Body of pancreas (tissue), 4 donors: ENCODE measurements at places on chromosomes 2 and 18.

- DNase-seq, result no peak
- H3K4me1 ChIP-seq, result peaks cover 14% of the 10 kb centered on the region
- H3K27ac ChIP-seq, result no peak overlapping the region
- H3K4me3 ChIP-seq, result no peak overlapping the region
- H3K36me3 ChIP-seq, result no peaks in the 10 kb centered on the region
Observed at GRCh38 chr18:52310651-52311050, 29.3 kb upstream of the DCC start.

- no peak for DNase-seq
- no peak overlapping the region for H3K27ac ChIP-seq
- no peaks in the 10 kb centered on the region for H3K4me1 ChIP-seq
- H3K36me3 ChIP-seq, result no peaks in the 10 kb centered on the region
- H3K27me3 ChIP-seq, result no peaks in the 10 kb centered on the region
Observed at GRCh38 chr2:74952575-74952974, 5.9 kb upstream of the POLE4 start.

- H3K27ac ChIP-seq, result no peak overlapping the region
- H3K27me3 ChIP-seq, result no peaks in the 10 kb centered on the region
- no peaks in the 10 kb centered on the region for H3K36me3 ChIP-seq
Observed at GRCh38 chr2:20433946-20434553, 12.8 kb upstream of the RHOB start.

DNA sequence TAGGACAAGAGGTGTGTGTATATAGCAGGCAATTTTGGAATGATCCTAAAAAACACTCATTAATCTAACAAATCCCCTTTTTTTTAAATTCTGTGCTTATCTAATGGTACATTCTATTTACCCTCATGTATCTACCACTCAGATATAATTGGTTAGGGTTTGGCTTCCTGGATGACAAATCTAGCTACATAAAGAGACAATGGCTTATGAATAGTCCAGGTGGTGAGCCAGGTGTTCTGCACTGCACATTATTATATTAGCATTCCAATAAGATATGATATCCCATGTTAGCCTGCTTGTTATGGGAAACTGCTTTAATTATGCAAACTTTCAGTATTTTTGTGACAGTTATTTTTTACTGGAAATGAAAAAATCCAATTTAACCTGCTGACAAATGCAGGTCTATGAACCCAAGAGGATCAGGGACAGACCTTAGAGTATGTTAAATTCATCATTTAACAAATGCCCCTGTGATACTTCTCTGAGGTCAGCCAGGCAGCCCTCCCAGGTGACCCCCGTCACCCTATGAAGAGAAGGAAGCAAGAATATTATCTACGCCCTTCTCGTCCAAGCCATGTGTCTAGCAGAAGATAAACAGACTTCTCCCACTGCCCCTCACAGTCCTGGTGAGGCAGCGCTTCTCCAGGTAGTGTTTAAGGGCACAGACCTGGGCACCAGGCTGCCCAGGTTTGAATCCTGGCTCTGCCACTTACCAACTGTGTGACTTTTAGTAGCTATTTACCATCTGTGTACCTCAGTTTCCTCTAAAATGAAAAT is 83.0 kb downstream of the ADD2 start:
- no peaks in the 10 kb centered on the region for H3K27me3 ChIP-seq
- no peak overlapping the region for H3K4me3 ChIP-seq
- H3K27ac ChIP-seq, result no peak overlapping the region
- DNase-seq, result no peak
